Left ventricle myocardium superior (tissue), 1 donor: ENCODE measurements at places on chromosomes 1 and 21. TPM values are rescaled to one million over a fixed set of nuclear protein-coding genes. Genes with fewer than 3 reads are reported as not detected.

SPRR2A gene
- not detected for total RNA-seq

RGS2 gene
- total RNA-seq = 17.1 TPM

SPATA45 gene
- total RNA-seq = not detected

PLA2G2D gene
- not detected for total RNA-seq

LEMD1 gene
- total RNA-seq = not detected

FBLIM1 gene
- total RNA-seq = 100 TPM

AKNAD1 gene
- not detected for total RNA-seq

ARHGEF10L gene
- total RNA-seq = 54.9 TPM

IRF6 gene
- total RNA-seq = 48.5 TPM

PDE9A gene
- total RNA-seq = 4.1 TPM

SV2A gene
- total RNA-seq = 0.22 TPM

GJA5 gene
- 4.7 TPM for total RNA-seq

ODR4 gene
- 9.2 TPM for total RNA-seq

MAEL gene
- total RNA-seq = 0.87 TPM

TFF3 gene
- total RNA-seq = 5.3 TPM

CELA2A gene
- total RNA-seq = not detected

STYXL2 gene
- 121 TPM for total RNA-seq

PAQR6 gene
- total RNA-seq = 0.32 TPM

HCRTR1 gene
- total RNA-seq = 0.67 TPM

SERBP1 gene
- 134 TPM for total RNA-seq

KLHDC9 gene
- 5.2 TPM for total RNA-seq

GPR37L1 gene
- 0.07 TPM for total RNA-seq

TMEM269 gene
- not detected for total RNA-seq

LAMC1 gene
- 98.7 TPM for total RNA-seq

CELA3B gene
- not detected for total RNA-seq
